DMS153 (cell line): ENCODE measurements at places on chromosomes 11 and 22.

GRCh38 chr11:47915783-47916182 lies 64.6 kb upstream of the PTPRJ start:
- no peak for DNase-seq

DNA sequence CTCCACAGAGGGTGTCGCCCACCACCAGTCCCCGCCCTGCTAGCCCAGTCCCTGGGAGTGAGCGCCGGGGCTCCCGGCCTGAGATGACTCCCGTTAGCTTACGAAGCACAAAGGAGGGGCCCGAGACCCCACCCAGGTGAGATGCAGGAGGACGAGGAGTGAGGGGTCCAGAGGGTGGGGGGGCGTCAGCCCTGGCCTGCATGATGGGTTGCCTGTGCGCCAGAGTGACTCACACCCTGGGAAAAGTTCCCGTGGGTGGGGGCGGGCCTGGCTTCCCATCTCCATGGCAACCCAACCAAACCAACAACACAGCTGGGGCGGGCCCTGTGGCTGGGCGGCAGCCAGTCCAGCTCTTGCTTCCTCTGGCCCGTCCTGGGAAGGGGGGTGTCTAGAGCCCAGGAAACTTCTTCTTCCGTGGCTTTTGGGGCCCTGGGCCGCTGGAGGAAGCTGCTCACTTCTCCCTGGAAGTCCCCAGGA lies 4.5 kb downstream of the GAS2L1 start:
- peak; percentile 49 for DNase-seq

- peak; percentile 37 for DNase-seq
Measured at GRCh38 chr11:120645639-120646038, 134.1 kb downstream of the GRIK4 start.

GRCh38 chr22:46672731-46673130 lies 52.5 kb downstream of the GRAMD4 start:
- no peak for DNase-seq

DNA sequence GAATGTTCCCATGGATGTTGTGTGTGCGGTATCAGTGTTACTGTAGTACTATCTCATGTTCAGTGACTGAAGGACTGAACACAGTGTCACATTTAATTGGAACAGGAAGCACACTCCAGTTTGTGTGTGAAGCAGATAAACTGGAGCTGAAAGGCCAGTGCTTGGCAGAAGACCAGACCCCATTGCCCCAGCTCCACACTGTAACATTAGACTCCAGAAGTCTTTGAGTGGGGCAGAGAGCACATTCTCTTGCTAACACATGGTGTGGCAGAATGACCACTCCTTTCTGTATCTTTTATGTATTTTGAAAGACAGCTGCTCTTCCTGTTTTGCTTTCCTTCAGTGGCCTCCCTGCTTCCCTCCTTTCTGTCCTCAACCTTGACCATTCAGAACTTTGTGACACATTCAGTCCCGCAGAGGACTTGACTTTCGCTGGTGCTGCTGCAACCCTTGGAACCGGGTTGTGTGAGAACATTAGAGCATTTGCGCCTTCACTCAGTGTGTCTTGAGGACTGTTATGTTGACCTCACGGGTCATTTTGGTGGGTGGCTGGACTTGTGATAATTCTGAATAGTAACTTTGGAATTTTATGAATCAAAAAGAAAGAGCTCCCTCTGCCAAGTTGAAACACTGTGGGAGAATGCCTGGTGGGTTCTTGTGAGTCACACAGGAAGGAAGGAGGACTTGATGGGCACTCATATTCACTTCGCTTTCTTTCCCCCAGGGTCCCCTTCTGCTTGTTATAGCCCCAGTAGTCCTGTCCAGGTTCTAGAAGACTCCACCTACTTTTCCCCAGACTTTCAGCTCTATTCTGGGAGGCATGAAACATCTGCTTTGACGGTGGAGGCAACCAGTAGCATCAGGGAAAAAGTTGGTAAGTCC lies 26.4 kb downstream of the AMOTL1 start:
- peak; percentile 82 for DNase-seq
